ENCODE measurements at places on chromosomes 2 and 18.

DNA sequence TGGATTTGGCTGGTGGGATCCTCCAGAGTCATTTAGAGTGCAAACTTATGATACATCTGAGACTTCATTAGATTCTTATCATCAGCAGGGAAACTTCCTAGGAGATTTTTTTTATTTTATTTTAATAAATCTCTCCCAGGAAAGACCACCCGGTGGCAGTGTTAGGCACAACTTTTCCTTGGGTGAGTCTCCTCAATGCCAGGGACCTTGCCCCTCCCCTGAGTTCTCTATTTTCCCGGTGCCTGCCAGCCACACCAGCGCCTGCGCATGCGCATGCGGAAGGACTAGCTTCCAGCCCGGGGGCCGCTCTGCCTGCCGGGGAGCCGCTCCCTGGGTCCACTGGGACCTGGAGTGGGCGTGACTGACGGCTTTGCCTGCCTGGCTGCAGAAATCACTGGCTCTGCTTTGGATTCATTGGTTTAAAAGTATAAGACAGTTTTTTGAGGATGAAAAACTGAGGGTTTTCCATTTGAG, 86.6 kb downstream of the TMEM182 start:
- peak; percentile 42 for DNase-seq

DNA sequence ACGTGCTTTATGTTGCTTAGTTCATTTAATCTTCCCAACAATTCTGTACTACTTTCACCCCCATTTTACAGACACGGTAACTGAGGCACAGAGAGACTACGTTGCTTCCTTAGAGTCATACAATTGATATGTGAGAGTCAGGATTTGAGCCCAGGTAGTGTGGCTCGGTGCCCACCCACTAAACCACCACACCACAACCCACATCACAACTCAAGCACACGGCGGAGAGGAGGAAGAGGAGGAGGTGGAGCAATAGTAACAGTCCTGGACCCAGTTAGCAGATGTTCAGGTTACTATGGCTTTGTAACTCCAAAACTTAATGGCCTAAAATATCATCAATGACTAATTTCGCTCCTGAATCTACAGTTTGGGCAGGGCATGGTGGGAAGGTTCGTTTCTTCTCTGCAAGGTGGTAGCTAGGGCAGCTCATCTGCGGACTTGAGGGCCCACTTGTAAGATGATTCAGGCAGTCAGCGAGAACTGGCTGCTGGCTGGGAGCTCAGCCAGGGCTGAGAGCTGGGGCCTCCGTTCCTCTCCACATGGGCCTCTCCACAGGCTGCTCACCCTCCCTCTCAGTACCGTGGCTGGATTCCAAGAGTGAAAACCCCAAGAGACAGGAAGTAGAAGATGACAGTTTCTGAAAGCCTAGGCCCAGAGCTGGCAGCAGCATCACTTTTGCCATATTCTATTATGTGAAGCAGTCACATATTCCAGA, 167.1 kb downstream of the ZFP36L2 start:
- peak; percentile 91 for DNase-seq

DNA sequence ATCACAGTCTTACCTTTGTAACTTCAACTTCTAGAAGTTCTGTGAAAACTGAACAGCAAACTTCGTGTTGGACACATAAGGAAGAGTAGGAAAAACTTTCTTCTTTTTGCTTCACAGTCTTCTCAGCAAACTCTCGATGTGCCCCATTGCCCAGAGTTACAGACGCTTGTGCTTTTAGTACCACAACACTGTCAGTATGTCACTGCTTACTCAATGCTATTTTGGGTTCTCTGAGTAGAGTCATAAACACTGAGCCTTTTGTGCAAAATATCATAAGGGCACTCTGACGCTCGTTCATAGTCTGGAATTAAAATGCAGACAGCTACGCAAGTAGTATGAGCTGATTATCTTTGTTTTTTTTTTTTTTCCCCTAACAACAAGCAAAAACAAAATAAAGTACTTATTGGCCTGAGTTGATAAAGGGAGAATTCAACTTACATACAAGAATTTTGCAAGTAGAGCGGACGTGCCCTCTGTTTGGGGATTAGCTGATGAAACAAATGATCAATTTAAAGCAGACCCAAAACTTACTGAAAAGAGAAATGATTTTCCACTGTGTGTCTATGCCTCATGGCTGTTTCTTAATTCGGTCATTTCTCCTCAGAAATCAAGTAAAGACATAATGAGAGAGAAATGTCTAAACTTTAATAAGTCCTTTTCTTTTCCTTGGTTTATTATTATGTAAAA, at the start of gene CDH19:
Gene CDH19, minus strand, starts transcription at position 150 of the 687 bp plus-strand sequence. CDS start 31,886 bp downstream, outside the sequence.
- DNase-seq = no peak

DNA sequence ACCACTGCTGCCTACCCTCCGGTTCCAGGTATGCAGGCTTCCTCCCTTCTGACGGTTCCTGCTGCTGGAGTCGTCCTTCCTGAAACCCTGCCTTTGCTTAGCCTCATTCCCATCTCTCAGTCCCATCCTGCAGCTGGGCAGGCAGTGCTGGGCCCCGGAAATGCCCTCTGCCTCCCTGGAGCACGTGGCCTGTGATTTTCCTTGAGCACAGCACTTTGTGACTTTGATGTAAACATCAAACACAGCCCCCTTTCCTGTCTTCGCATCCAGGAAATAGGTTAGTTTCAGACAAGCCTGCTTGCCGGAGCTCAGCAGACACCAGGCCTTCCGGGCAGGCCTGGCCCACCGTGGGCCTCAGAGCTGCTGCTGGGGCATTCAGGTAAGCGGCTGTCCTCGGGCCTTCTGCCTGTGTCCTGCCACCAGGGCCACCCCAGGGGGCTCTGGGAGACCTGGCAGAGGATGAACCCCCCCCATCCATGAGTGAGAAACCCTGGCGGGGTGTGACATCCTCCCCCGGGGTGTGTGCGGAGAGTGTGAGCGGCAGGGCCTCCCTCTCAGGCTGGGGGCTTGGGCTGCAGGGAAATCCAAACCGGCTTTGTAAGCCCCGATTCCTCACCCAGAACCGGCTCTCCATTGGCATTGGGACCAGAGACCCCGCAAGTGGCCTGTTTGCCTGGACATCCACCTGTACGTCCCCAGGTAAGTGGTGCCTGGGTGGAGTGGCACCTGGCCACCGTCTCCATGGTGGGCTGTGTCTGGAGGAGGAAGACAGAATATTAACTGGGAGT, at the start of gene ZAP70:
Gene ZAP70, plus strand, starts transcription at position 281 of the 788 bp plus-strand sequence. CDS start 10,461 bp downstream, outside the sequence.
- no peak for DNase-seq

- DNase-seq = peak; percentile 64
Measured at GRCh38 chr2:19799881-19800780, 101.7 kb downstream of the TTC32 start.

GRCh38 chr18:42730272-42730671, 385.2 kb downstream of the RIT2 start:
- DNase-seq = peak; percentile 7

DNA sequence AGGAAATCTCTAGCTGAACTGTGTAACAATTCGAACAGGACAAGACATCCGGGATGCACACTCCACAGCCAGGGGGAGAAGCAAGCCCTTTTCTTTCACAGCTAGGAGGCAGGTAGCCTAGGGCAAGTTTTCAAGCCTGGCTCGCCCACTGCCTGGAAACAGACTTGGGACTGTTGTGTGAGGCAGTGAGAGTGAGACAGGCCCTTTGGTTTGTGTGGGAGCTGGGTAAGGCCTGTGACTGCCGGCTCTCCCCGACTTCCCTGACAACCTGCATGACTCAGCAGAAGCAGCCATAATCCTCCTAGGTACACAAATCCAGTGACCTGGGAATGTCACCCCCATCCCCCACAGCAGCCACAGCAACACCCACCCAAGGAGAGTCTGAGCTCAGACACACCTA, 179.7 kb downstream of the WDPCP start:
- DNase-seq = peak; percentile 30

DNA sequence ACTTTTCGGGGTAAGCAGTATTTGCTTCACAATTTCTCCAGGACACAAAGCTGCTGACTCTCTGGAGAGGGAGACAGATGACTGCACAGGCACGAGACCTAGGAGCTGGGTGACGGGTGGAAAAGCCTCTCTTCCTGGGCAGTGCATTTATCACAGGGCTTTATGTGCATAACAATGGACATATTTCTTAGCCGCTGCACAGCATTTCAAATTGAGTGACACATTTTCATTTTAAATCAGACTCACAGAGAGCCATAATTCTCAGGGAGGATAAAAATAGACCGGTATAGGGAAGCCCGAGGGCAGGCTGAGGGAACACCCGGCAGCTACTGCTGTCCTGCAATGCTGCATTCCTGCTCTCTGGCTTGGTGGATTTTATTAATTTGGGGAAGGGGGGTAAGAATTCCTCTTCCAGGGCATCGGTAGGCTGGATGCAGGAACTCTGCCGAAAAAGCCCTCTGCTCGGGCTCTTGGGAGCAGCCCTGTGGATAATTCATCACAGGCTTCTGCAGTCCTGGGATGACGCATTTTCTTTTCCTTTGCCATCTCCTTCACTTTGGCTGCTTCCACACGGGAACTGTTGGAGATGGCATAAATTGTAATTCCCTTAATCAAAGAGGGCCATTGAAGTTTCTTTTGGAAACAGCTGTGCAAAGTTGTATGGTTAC, 108.1 kb upstream of the ACAA2 start:
- no peak for DNase-seq

GRCh38 chr2:18050001-18050400, 171.5 kb downstream of the KCNS3 start:
- peak; percentile 24 for DNase-seq

DNA sequence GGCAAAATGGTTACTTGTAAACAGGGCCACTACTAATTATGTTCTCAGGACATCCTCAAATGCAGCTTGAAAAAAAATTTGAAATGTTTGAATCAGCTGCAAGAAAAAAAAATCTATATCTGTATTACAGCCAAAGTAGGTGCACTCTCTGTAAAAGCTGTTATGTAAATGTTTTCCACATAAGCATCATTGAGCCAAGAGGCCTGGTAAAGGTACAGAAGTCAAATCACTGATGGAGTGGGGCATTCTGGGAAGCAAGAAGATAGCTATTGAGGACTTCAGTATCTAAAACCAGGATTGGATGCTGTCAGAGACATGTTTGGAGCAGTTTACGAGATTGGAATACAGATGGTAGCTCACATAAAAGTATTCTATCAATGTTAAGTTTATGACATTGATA, 80.3 kb downstream of the MAPRE2 start:
- no peak for DNase-seq

DNA sequence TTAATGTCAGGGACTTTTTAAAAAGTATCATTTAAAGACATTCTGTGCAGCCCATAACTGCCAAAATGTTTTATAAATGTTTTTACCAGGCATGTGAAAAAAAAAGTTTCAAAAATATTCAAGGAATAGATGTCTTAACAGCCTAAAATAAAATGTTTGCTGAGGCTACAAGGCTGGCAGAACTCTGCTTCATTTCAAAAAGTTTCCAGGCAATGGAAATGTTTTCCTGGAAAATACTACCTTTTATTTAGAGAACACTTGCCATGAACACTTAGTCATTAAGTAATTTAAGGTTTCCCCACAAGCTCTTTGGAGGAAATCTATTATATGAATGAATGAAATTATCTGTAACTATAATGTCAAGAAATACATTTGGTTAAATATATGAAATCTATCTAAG, 68.8 kb downstream of the THADA start:
- no peak for DNase-seq

DNA sequence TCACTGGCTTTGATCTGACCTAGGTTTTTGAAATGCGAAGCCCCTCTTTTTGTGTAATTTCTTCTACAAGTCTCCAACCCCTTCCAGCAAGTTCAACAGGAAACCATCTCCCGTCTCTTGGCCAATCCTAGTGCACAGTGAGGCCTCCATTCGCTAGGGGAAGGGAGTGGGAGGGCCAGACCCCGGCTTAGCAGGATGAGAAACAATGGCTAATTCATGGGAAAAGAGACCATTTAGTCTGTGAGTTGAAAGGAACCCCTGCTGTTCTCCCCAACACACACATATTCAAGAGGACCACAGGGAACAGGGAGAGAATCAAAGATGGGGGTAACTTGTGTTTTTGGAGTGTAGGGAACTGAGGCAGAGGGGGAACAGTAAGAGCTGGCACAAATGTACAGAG, 83.0 kb downstream of the RTN4 start:
- DNase-seq = no peak

- no peak for DNase-seq
Measured at GRCh38 chr2:201949181-201949926, 84.3 kb upstream of the FZD7 start.

DNA sequence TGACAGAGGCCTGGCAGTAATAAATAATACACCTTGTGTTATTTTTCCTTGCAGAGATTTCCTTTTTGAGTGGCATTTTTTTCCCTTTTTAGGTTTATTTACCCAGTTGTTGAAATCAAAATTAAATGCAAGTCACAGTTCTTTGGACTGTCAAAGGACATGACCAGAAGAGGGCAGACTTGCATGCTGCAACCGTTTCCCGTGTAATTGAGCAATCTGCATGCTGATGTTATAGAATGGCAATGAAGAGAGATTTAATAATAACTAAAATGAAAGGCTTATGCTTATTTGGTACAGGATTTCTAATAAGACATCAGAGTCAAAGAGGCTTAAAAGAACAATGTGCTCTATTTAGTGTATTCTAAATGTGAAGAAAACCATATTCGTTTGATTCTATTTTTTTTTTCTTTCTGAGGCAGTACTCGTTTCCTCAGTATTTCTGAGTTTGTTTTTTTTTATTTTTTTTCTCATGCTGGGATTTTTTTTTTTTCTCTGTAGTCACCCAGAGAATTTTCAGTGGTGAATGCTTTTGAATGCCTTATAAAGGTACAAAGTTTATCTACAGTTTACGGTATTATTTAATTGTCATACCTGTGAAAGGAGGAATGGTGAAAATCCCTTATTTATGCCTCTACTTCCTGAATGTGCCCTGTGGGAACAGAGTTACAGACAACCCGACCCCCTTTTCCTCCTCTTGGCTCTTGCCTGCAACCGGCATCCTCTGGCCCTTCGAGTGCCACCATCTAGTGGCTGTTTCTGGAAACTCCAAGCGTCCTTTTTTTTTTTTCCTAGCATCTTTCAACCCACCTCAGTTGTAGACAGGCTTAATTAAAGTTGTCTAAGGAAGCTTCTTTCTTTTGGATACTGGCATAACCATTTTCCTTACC, 368.5 kb downstream of the LRRTM1 start:
- peak; percentile 60 for DNase-seq

DNA sequence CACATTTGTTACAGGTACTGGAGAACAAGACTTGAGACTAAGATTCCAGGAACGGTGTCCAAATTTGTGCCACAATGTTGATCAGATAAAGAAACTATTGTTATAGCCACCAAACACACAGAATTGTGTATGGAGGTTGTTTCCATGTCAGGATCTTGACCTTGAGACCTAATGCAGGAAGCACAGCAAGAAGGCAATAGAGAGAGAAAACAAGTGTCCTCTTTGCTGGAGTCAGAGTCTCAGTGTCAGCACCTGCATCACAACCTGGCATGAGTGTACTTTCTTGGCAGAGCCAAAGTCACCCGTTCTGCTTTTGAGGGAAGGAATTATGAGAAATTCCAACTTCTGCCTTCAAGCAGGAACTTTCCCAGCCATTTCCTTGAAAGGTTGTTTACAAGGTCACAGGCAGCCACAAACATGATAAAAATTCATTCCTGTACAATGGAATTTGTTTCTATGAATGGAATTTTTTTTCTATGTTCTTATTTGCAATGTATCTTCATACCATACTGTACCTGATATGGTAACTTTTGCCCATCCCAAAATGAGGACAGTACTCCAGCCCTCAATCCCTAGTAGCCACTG, 118.4 kb downstream of the PKP4 start:
- DNase-seq = no peak

All from bronchial epithelial cell (primary cell).